AG08395 (cell line): ENCODE measurements at places on chromosomes 13 and 19.

- DNase-seq: no peak
Measured at GRCh38 chr19:55603581-55604292, 1.7 kb upstream of the ZNF865 start.

GRCh38 chr13:29707876-29708543, 112.5 kb upstream of the SLC7A1 start:
- DNase-seq: peak; percentile 74

GRCh38 chr19:2273356-2274184, 8.4 kb downstream of the PEAK3 start:
- DNase-seq: peak; percentile 80

DNA sequence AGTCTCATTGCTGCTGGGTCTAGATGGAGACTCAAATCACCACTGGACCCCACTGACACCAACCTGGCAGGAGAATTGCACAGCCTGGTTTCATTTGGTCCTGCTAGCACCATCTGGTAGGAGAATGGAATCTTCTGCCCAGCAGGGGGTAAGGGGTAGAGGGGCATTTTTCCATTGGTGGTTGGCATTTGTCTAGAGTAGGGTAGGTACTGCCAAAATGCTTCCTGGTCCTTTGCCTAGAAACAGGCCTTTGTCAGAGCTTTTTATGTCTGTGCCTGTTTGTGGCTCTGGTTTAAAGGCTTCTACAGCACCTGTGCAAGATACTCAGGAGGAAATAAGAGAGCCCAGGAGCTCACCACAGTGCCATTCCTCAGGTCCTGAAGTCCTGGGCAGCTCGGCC, 121.3 kb downstream of the KCTD12 start:
- no peak for DNase-seq

- peak; percentile 5 for DNase-seq
Measured at GRCh38 chr13:91313103-91313502, 34.4 kb upstream of the MIR17HG start.

- peak; percentile 72 for DNase-seq
Measured at GRCh38 chr13:23928985-23929384, 31.7 kb upstream of the C1QTNF9B start.

DNA sequence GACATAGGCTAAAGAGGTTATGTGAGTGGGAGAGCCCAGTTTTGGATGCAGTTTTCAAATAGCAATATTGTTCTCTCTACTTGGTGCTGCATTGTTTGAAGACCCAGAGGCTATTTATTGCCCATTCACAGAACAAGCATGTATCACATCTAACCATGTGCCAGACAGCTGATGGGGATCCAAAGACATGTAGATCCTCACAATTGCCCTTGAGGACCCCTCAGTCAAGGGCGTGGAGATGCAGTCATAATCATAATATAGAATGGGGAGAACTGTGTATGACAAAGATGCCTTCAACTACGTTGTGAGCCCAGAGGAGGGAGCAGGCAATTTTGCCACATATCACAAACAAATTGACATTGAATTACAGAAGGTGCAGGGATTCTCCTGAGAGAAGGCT, 70.5 kb downstream of the NHLRC3 start:
- no peak for DNase-seq
